ENCODE measurements at places on chromosomes 6 and 20. TPM values are rescaled to one million over a fixed set of nuclear protein-coding genes. Genes with fewer than 3 reads are reported as not detected.

BTN1A1 gene
- total RNA-seq: not detected

DNA sequence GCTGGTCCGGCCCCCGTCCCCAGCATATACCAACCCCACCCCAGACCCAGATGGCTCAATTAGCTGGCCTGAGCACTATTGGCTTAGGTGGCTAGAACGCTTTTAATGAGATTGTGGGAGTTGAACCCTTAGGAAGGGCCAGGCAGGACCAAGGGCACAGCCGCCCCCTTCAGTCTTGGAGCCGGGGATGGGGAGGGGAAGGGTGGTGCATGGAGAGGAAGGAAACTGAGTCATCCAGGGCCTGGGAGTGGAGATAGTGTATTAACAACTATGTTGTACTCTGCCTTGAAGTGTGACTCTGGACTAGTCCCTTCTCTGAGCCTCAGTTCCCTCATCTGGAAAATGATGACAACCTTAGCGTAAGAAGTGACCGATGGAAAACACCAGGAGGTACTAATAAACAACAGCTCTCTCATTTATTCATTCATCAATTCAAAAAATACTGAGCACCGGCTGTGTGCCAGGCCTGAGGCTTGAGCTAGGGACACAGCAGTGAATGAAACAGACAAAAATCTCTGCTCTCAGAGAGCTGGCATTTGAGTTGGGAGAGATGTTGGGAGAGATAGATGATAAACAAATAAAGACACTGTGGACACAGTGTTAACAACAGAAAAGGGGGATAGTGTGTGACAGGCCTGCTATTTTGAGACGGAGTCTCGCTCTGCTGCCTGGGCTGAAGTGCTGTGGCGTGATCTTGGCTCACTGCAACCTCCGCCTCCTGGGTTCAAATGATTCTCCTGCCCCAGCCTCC is 11.5 kb downstream of the PEDS1 start:
- no peak overlapping the region for H3K27ac ChIP-seq
- peaks cover 36% of the 10 kb centered on the region for H3K36me3 ChIP-seq
- peaks cover 31% of the 10 kb centered on the region for H3K4me1 ChIP-seq

GRCh38 chr6:3377536-3378397 is 79.1 kb downstream of the SLC22A23 start:
- no peaks in the 10 kb centered on the region for H3K36me3 ChIP-seq
- no peak for DNase-seq
- no peak overlapping the region for H3K27ac ChIP-seq
- H3K4me1 ChIP-seq: peaks cover 10% of the 10 kb centered on the region
- no peak overlapping the region for H3K4me3 ChIP-seq

DNA sequence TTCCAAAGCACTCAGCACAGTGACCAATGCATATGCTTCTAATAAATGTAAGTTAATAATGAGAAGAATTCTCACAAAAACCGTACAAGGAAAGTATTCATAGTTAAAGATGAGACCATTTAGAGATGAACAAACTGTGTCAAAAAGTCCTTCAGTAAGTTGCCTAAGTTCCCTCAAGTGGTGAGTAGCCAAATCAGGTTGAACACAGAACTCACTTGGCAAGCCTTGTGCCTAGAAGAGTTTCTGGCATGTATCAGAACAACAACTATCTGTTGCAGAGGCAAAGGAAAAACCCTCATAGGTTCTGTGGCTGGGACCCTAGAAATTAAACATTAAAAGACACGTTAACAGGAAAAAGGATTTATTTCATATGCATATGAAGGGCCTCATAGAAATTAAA is 129.6 kb upstream of the DOK5 start:
- no peak overlapping the region for H3K4me3 ChIP-seq
- no peak overlapping the region for H3K27ac ChIP-seq
- no peaks in the 10 kb centered on the region for H3K36me3 ChIP-seq
- peaks cover 16% of the 10 kb centered on the region for H3K4me1 ChIP-seq
- H3K27me3 ChIP-seq: peaks cover 16% of the 10 kb centered on the region

Measured in activated CD4-positive, alpha-beta T cell treated with anti-CD3 and anti-CD28 coated beads for 36 hours (primary cell).